ENCODE measurements at places on chromosomes 3 and 15.

DNA sequence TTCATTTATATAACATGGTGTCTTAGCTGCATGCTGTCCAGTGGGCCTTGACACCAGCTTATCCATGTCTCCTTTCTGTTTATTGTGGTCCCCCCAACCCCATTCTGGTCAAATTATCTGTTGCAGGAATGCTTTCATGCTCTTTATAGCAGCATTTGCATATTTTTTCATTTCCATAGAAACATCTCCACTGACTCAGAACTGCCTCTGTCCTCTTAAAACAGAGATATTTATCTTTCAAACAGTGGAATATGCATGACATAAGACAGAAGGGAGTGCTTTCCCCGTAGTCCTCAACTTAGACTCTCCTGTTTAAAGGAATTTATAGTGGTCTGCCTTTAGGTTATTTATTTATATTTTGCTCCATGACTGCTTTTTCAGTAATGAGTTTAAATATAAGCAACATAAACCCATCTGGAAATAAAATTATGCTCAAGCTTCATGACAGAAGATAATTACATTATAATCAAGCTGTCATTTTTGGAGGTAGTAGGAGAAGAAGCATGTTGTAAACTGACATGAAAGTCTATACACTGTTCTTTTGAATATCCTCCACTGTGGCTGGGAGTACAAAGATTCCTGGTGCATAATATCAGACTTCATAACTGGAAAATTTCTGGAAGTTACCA, 179.5 kb upstream of the CD96 start:
- DNase-seq: no peak

GRCh38 chr3:16427103-16427965, 86.2 kb downstream of the RFTN1 start:
- no peak for DNase-seq

DNA sequence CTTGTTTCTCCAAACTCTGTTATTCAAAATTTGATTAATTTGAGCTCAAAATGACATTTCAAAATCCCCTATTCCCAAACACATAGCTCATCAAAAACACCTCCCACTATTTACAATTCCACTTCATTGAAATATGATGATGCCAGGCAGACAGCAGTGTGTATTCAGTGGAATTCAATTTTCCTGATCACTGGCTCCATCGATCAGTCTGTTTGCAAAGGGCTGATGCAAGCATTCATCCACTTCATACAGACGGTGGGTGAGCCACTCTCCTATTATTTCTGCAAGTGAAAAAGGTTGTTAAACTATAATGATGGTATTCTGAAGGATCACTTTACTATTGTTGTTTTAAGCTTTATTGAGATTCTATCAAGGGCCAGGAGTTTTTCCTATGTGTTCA, 90.7 kb downstream of the RTP4 start:
- DNase-seq: no peak

GRCh38 chr3:113606539-113607218, 74.3 kb downstream of the SIDT1 start:
- no peak for DNase-seq

DNA sequence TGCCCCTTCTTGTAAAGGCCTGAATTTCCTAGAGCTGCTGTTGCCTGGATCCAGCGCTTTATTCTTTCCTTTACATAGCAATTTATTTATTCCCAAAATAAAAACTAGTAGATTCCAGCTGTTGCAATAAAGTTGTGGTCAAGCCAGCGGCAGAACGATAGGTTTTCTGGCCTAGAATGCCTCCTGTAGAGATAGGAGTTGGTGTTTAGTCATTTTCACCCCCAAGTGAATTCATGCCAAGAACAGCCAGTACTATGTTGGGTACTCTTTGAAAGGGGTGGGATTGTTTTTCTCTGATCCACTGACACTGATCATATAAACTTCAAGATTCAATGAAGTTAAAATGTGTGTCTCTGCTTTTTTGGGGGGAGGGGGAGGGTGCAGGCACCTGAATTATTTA, 69.7 kb downstream of the KLHL25 start:
- DNase-seq: no peak

- DNase-seq: peak; percentile 36
These were observed 35.4 kb upstream of the TRIM71 start for GRCh38 chr3:32782407-32782806.

DNA sequence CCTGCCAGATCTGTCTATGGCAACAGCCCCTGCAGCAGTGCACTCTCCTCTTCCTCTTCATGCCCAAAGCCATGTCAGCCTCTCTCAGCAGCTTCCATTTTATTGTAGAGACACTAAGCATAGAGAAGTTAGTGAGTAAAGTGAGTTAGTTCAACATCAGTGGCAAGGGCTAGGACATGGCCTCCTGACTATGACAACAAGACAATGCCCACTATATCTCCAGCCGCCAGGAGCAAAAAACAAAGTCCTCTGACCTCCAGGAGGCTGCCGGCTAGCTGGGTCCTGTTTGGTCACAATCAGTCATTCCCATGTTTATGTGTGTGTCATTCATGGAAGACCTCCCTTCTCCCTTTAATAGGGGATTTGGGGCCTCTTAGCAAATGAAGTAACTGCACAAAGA, 14.9 kb downstream of the NR1I2 start:
- no peak for DNase-seq
